B cell (primary cell): ENCODE measurements at places on chromosomes 2 and 18. TPM values are rescaled to one million over a fixed set of nuclear protein-coding genes. Genes with fewer than 3 reads are reported as not detected.

Gene HOXD1
- total RNA-seq: not detected in 2 replicates

Gene ALPG
- not detected in 2 replicates for total RNA-seq

DNA sequence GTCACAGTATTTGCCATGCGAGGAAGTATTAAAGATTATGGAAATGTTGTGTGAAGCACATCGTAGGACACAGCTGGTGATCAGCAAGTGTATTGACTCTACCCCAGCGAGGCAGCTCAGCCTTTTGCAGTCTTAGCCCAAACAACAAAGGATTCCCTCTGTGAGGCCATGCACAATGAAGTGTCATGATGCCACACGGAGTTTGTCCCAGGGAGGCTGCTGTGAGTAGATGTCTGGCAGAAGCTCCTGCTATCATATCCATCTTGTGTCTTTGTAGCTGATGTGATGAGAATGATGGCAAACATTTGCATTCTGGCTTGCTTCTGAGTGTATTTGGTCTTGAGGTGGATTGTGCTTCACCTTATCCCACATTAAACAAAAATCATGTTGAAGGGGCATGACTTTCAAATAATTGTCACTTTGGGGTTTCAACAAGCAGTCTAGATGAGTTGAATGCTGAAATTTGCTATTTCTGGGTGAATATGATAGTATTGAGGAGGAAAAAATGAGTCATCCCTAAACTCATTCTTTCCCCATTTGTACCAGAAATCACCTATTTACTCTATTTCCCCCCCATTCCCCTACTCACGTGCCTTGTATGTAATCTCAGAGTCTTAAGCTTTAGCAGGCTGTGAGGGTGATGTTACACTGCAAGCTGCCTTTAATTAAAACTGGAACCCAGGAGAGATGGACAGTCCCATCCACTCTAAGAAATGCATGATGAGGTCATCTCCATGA lies 273.5 kb downstream of the RNF144A start:
- DNase-seq: no peak

GRCh38 chr2:152433289-152433688 lies 98.3 kb downstream of the FMNL2 start:
- DNase-seq: no peak

GRCh38 chr2:128270672-128271596 lies 47.7 kb downstream of the HS6ST1 start:
- no peak for DNase-seq

DNA sequence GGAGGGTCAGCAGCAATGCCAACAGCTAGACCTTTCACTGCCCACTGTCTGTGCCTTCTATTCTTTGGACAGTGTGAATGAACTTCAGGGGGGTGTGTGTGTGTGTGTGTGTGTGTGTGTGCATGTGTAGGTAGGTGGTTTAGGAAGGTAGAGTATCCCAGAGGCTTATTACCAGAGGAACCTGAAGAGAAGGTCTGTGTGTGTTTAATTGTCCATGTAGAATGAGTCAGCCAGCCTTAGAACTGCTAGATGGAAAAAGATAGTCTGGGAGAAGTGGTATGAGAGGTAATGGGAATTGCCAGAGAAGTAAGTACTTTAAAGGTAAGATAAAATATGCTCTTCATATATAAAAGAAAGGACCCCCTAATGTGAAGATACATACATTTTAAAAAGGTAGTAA lies 522.2 kb downstream of the PIK3C3 start:
- DNase-seq: no peak

- no peak for DNase-seq
Measured at GRCh38 chr2:101768556-101769220, 71.2 kb downstream of the MAP4K4 start.

GRCh38 chr2:71802556-71802955 lies 345.1 kb downstream of the CYP26B1 start:
- no peak for DNase-seq

DNA sequence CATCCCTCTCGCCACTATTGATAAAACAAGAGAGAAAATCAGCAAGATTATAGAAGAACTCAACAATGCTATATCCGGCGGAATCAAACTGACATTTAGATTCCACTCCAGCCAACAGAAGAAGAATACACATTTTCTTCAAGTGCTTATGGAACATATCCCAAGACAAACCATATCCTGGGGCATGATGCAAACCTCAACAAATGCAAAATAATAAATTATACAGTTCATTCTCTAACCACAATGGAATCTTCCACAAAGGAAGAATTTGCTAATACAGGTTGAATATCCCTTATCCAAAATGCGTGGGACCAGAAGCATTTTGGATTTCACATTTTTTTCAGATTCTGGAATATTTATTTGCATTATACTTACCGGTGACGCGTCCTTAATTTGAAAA lies 51.4 kb upstream of the YPEL5 start:
- no peak for DNase-seq

DNA sequence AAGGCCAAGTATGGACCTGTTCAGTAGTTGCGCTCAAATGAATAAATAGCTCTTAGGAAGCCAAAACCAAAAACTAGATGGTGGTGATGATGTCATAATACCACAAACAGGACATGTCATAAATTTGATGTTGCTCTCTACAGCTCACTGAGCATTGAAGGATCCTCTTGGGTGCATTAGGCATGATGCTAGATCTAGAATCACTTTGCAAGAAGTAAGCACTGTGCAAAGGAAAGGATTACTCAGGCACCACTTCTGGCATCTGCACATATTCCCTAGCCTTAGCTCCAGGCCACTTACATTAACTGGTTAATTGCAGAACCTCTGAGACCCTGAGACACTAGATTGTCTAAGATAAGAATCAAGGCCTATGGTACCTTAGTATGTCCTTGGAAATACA lies 58.0 kb downstream of the LRRTM1 start:
- DNase-seq: no peak

GRCh38 chr2:189155795-189156194 lies 23.8 kb downstream of the COL5A2 start:
- DNase-seq: no peak

GRCh38 chr18:46559946-46560670 lies 96.9 kb downstream of the LOXHD1 start:
- no peak for DNase-seq

DNA sequence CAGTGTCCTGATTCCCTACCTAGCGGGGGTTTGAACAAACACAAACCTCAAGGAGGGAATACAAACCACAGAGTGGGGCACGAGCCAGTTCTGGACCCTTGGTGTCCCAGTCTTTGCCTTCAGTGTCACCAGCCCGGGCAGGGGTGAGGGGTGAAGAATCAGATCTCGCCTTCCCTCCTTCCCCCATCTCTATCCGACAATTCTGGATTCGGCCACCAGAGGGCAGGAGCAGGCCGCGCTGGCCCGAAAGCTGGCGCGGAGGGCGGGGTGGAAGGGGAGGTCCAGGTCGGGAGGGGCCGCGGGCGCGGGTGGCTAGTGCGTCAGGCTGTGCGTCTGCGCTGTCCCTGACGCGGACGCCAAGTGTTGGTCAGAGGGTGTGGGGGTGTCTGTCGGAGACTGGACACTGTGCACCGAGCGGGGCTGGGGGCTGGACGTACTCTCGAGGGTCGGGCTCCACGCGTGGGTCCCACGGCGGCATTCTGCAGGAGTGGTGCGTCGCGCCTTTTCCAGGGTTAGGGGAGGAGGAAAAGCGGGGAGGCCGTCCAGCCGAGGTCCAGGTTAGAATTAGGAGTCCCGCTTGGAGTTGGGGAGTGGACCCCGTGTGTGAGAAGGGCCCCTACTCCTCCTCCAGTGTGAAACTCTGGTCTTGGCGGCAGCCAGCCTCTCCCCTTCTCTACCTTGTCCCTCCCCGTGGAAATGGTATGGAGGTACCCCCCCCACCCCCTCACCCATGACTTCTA lies 2.9 kb upstream of the CRYBA2 start:
- peak; percentile 81 for DNase-seq

- no peak for DNase-seq
Measured at GRCh38 chr18:24763765-24764513, 303.5 kb downstream of the HRH4 start.
